ENCODE measurements at places on chromosomes 16 and 17.

DNA sequence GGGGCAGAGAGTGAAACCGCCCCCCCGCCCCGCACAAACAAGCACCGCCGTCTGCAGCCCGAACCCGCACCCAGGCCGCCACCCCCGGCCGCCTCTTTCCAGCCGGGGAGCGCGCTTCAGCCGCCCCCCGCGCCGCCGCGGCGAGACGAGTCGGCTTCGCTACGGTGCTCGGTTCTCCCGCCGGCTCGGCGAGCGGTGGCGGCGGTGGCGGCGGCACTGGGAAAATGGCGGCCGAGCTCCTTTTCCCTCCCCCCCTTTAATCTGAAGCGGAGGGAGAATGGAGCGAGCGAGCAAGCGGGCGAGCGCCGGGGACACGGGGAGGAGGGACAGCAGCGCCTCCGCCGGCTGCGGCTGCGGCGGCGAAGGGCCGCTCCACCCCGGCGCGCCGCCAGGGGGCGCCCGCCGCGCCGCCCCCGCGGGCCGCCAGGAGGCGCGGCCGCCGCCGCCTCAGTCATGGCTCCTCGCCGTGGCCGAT, at the start of gene KANSL1:
KANSL1 (minus strand) TSS at position 279 of the 475 bp plus-strand sequence. CDS start 21,286 bp downstream, outside the sequence.
- peak; percentile 98 for DNase-seq

DNA sequence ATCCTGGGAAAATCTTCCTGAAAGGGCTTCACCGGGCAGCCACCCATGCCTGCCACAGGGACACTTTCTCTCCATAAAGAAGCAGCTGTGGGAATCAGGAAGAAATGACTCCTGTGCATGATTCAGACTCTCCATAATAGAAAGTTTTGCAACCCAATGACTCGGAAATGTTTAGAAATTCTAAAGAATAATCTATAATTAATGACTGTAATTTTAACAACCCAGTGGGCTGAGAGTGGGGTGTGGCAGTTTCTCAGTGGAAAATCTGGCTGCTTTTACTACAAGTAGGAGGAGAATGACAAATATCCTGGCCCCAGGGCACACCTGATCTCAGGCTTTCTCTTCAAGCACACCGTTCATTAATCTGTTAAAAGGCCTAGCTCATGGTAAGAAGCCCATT, 25.7 kb downstream of the IRF8 start:
- peak; percentile 68 for DNase-seq

DNA sequence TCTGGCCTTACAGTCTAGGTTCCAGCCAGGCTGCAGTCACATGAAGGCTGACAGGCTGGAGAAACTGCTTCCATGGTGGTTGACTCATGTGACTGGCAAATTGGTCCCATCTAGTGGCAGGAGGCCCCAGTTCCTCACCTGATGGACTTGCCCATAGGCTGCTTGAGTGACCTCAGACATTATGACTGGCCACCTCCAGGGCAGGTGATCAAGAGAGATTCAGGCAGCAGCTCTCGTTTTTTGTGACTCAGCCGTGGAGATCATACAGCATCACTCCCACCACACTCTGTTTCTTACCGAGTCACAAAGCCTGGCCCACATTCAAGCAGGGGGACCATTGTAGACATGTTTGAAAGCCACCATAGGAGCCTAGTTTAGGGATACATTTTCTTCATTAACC, 34.5 kb downstream of the SIAH1 start:
- peak; percentile 64 for DNase-seq

- no peak for DNase-seq
Observed at GRCh38 chr16:31243734-31244670, 15.8 kb upstream of the ITGAM start.

GRCh38 chr17:50257676-50258224, 16.5 kb upstream of the TMEM92 start:
- DNase-seq = peak; percentile 65

DNA sequence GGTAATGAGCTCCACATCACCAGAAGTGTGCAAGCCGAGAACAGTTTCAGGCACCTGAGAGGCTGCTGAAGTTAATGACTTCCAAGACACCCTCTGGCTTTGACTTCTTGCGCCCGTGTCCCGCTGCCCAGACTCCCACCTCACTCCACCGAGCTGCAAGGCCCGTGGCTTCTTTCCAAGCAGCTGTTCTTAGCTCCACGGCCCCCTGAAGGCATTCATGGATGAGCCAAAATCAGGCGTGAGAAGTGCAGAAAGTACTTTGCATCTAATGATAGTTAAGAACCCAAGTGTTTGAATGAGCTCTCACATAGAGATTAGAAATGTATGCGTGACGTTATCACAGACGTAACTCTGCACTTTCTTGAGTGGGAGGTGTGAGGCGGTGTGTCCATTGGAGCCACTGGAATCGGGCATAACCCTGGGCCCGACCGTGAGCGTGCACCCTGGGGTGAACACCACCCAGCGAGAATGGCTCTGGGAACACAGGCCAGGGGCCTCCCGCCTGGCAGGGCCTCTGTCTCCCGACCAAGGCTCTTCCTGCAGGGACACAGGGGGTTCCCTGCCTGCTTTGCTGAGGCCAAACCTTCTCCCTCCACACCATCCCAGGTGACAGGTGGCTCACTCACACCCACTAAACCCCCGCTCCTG, 11.0 kb downstream of the NPTX1 start:
- DNase-seq = no peak

- peak; percentile 52 for DNase-seq
Observed at GRCh38 chr17:40564195-40564882, 933 bp downstream of the CCR7 start.

DNA sequence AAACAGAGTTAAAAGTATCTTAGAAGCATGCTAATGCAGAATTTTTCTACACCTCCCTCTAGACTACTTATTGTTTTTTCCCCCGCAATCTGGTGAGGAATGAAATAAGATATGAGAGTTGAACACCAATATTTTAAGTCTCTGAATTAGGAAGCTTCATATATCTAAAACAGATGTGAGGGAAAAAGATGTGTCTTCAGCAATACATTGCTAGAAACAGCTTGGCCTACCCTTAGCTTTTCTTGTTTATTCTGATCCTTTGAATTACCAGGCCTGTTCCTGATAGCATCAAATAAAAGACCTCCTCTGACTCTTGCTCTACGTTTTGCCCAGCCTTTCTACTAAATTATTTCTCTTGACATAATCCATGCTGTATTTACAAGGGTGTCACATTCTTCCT, 221.8 kb downstream of the CDH11 start:
- no peak for DNase-seq

DNA sequence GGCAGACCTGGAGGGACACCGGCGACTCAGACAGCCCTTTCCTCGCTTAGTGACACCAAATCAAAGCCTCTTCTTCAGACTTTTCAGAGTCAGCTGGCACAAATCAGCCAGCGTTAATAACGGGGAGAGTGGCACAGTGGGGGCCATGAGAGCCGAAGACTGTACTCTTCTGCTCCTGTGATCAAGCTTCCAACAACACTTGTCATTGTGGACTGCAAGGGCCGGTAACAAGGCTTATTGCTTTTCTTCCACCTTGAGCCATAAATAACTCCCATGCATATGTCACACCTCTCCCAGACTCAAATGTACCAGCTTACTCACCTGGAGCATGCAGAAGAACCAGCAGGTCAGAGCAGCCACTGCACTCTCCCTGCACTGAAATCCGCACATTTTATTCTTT, 12.8 kb downstream of the FLCN start:
- no peak for DNase-seq

DNA sequence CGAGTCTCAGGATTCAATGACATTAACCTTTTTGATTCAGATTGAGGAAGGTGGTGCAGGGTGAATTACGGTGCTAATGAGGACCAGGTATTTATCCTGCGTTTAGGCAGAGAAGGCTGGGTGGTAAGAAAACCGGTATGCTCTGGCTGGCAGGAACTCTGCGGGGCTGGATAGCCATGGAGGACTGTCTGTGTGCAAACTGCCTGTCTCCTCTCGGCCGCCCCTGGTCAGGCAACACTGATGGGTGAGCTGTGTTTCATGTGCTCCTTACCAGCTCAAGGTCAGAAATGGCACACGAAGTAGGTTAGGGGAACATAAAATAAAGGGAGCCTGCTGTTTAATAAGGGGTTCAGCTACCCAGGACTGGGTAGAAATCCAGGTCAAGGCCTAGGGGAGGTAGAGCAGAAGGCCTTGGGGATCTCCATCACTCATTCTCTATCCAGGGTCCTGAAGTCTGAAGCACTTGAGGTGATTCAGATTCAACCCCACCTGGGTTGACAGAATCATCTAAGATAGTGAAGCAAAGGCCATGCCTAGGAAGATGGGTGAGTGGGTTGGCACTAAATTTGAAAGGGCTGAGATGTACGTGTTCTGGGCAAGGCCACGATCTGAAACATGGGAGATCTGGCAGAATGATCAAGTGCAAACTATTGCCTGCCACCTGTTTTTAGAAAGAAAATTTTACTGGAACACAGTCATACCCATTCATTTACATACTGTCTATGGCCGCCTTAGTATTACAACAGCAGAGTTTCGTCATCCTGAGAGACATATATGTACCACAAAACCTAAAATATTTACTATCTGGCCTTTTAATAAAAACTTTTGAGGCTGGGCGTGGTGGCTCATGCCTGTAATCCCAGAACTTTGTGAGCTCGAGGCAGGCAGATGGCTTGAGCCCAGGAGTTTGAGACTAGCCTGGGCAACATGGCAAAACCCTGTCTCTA, 292.5 kb downstream of the XYLT1 start:
- DNase-seq = peak; percentile 57

GRCh38 chr16:81238296-81239011, at the start of gene BCO1:
Gene BCO1, plus strand, starts transcription at chr16:81238689. Its CDS starts 220 bp downstream, at chr16:81238909.
- no peak for DNase-seq

DNA sequence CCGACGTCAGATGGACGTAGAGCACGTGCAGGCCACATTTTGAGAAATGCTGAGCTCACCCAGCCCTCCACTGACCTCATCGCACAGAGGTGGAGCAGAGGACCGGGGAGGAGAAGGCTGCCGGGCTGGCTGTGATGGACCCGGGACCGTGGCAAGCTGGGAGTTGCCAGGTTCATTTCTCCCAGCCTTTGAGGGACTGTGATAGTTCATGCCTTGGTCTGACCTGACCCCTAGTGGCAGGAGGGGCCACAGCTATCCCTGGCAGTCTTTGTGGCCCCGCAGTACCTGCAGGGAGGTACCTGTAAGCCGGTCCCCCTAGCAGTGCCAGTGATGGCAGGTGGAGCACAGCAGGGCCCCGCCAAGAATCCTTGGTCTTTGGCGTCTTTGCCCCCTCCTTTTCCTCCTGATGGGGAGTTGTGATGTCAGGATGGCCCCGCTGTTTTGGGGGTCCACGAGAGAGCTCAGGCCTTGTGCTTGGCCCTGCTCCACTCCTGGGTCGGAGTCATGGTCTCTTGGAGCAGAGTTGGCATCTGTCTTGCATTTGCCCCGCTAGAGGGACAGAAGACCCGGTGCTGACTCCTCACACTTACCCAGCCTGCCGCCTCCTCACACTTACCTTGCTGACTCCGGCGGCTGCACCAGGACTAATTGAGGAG, 50.4 kb downstream of the OR1D5 start:
- peak; percentile 90 for DNase-seq
